ENCODE measurements at places on chromosomes 11 and 22. TPM values are rescaled to one million over a fixed set of nuclear protein-coding genes. Genes with fewer than 3 reads are reported as not detected.
A peak's percentile ranks its signal among the peaks of the same experiment; 100 is the strongest.

The CCDC83 gene
- not detected for total RNA-seq

- no peak for DNase-seq
Measured at GRCh38 chr11:20474176-20474881, 86.8 kb downstream of the PRMT3 start.

The ADAMTS15 gene
- 1.2 TPM for total RNA-seq

The MS4A4E gene
- not detected for total RNA-seq

- DNase-seq = no peak
Measured at GRCh38 chr11:108496643-108497256, 1.4 kb downstream of the POGLUT3 start.

GRCh38 chr11:67581469-67581868 is 2.1 kb upstream of the GSTP1 start:
- no peak for DNase-seq

GRCh38 chr11:127137771-127138280 is 137.3 kb upstream of the KIRREL3 start:
- no peak for DNase-seq

- no peak for DNase-seq
Measured at GRCh38 chr22:38305471-38306448, 11.5 kb downstream of the CSNK1E start.

DNA sequence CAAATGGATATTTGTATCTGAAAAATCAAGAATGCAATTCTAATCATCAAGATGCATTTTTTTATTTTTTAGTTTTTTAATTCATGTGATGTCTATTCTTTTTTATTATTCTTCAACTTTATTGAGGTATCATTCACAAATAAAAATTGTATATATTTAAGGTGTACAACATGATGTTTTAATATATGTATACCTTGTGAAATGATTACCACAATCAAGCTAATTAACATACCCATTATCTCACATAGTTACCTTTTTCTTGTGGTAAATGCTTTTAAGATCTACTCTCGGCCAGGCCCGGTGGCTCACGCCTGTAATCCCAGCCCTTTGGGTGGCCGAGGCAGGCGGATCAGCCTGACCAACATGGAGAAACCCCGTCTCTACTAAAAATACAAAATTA is 3.7 kb downstream of the HBB start:
- DNase-seq = no peak

- peak; percentile 1 for DNase-seq
Measured at GRCh38 chr22:40107244-40107643, 70.5 kb upstream of the TNRC6B start.

DNA sequence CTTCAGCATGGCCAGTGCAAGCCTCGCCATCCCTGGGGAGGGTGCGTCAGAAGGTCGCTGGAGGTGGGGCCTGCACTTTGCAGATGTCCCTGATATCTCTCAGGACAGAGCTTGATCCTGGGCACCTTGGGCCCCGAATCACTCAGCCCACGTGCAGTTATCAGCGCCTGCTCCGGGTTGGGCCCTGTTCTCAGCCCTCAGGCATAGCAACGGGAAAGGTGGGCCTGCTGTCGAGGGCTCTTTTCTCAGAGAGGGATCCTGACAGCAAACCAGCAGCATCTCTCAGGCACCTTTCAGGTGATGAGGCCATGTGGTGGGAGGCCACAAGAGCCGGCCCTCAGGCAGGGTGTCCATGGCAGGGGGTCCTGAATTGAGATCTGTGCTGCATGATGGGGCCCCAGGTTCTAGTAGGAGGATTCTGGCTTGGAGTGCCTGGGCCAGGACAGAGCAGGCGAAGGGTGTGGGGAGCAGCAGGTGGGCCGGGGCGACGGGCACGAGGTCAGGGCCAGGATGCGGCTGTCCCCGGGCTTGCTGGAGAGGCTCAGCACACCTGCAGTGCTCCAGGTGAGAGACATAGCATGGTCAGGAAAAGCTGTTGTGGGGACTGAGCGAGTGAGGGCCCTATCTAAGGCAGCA is 280.5 kb downstream of the TBC1D22A start:
- no peak for DNase-seq

Data from SJSA1 (cell line).